ENCODE measurements at places on chromosomes 7 and 10. TPM values are rescaled to one million over a fixed set of nuclear protein-coding genes. Genes with fewer than 3 reads are reported as not detected.
A peak's percentile ranks its signal among the peaks of the same experiment; 100 is the strongest.

ANXA11 gene
- 68.2 TPM for total RNA-seq

GRCh38 chr7:30366606-30367005 lies 82.2 kb downstream of the ZNRF2 start:
- no peak overlapping the region for H3K27ac ChIP-seq
- no peak overlapping the region for H3K4me3 ChIP-seq
- no peaks in the 10 kb centered on the region for H3K4me1 ChIP-seq
- no peaks in the 10 kb centered on the region for H3K36me3 ChIP-seq

GRCh38 chr10:128210215-128211063 lies 84.2 kb upstream of the MKI67 start:
- no peak overlapping the region for H3K4me3 ChIP-seq
- no peaks in the 10 kb centered on the region for H3K27me3 ChIP-seq
- peak overlapping the region; percentile 46 for H3K27ac ChIP-seq
- peak; percentile 68 for DNase-seq
- H3K4me1 ChIP-seq: peaks cover 10% of the 10 kb centered on the region

DNA sequence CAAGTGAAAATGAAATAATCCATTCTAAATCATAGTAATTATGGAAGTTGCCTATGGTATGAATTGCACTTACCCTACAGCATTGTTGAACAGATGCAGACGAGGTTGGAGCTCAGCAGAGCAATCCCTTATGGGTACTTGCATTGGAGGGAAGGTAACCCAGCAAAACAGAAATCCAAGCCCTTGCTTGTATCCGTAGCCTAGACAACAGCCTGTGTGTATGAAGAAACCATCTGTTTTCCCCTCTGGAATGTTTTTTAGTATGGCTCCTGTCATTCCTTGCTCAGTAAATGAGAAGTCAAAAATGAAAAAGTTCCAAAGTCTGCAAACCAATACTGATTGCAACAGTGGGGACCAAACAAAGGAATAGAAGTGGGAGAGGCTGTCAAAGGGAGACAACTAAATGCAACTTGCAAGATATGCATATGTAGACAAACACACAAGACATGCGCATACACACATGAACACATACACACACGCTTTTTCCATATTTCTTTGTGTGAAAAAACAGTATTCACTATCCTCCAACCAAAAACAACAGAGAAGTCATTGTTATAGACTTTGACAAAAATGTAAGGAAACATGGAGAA lies 260.8 kb downstream of the DYNC1I1 start:
- H3K27me3 ChIP-seq: no peaks in the 10 kb centered on the region
- H3K4me1 ChIP-seq: peaks cover 6% of the 10 kb centered on the region
- DNase-seq: no peak
- no peaks in the 10 kb centered on the region for H3K36me3 ChIP-seq
- H3K27ac ChIP-seq: no peak overlapping the region

DNA sequence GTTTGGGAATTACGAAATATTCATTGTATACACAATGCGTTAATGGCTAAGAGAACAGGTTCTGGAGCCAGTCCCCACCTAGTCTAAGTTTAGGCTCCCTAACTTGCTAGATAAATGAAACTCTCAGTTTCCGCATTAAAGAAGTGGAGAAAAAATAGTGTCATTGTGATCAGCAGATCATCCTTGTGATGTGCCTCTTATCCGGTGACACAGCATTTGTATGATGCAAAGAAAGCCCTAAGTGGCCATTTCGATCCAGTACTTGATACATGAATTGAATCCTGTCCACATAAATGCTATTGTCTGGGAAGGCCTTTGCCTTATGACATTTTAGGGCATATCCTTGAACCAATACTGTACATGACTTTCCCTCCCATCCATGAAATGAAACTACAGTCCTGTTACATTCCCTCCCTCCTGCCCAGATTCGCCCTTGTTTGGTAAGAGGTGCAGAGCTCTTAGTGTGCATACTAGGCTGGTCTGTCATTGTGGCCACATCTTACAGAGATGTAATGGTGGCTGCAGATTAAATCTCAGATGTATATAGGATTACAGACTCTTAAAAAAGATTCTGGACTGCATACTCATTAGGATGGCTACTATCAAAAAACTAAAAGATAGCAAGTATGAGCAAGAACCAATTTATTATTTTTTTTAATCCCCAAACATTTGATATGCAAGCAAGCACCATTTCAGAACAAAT lies 80.9 kb downstream of the LRRC4 start:
- H3K27ac ChIP-seq: no peak overlapping the region
- H3K4me1 ChIP-seq: no peaks in the 10 kb centered on the region

INTS1 gene
- total RNA-seq: 66.3 TPM

DNA sequence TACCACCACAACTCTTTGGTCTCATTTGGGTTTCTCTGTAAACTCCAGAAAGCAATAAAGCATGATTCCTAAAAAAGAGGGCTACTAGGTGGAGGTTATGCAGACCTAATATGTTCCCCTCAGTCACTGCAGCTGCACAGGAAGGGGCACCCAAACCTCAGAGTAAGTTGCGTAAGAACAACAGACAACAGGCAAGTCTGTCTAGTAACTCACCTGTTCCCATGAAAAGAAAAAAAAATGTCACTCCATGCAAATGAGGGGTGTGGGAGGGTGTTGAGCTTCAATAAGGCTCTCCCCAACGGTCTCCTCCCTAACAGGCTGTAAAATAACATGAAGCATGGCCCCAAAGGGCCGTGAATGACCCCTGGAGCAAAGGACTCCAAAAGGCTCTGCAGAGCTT lies 461.4 kb downstream of the KCNMA1 start:
- no peak overlapping the region for H3K4me3 ChIP-seq
- no peaks in the 10 kb centered on the region for H3K36me3 ChIP-seq
- H3K4me1 ChIP-seq: no peaks in the 10 kb centered on the region
- H3K27me3 ChIP-seq: no peaks in the 10 kb centered on the region
- DNase-seq: no peak

DNA sequence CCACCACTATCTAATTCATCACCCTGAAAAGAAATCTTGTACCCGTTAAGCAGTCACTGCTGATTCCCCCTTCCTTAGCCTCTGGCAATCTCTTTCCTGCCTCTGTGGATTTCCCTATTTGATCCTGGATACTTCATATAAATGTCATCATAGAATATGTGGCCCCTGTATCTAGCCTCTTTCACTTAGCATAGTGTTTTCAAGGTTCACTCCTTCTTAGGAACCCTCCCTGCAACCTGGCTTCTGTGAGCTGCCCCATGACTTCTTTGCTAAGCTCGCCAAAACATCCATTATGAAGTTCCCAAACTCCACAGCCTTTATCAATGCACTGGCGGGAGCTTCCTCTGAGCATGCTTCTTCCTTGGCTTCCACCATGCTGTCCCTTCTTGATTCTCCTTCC lies 70.8 kb upstream of the PDZD8 start:
- DNase-seq: no peak
- no peak overlapping the region for H3K4me3 ChIP-seq
- H3K4me1 ChIP-seq: peaks cover 9% of the 10 kb centered on the region
- no peak overlapping the region for H3K27ac ChIP-seq
- H3K27me3 ChIP-seq: no peaks in the 10 kb centered on the region

- H3K4me3 ChIP-seq: no peak overlapping the region
- H3K36me3 ChIP-seq: no peaks in the 10 kb centered on the region
- no peaks in the 10 kb centered on the region for H3K27me3 ChIP-seq
- H3K27ac ChIP-seq: no peak overlapping the region
- H3K4me1 ChIP-seq: no peaks in the 10 kb centered on the region
- no peak for DNase-seq
Measured at GRCh38 chr10:104875561-104875960, 234.5 kb downstream of the SORCS3 start.

- no peak overlapping the region for H3K27ac ChIP-seq
- H3K4me1 ChIP-seq: no peaks in the 10 kb centered on the region
- no peaks in the 10 kb centered on the region for H3K27me3 ChIP-seq
- H3K4me3 ChIP-seq: no peak overlapping the region
- no peak for DNase-seq
- no peaks in the 10 kb centered on the region for H3K36me3 ChIP-seq
Measured at GRCh38 chr10:18268005-18268404, 127.8 kb downstream of the CACNB2 start.

NUTM2B gene
- 0.33 TPM for total RNA-seq

METTL27 gene
- total RNA-seq: 3.3 TPM

GRCh38 chr10:82221601-82222149 lies 346.7 kb downstream of the NRG3 start:
- no peaks in the 10 kb centered on the region for H3K27me3 ChIP-seq
- no peak overlapping the region for H3K4me3 ChIP-seq

- H3K27me3 ChIP-seq: no peaks in the 10 kb centered on the region
- H3K27ac ChIP-seq: no peak overlapping the region
- H3K4me1 ChIP-seq: no peaks in the 10 kb centered on the region
- H3K36me3 ChIP-seq: no peaks in the 10 kb centered on the region
- no peak overlapping the region for H3K4me3 ChIP-seq
Measured at GRCh38 chr7:53110425-53110824, 75.0 kb downstream of the POM121L12 start.

GRCh38 chr7:104208421-104208780 lies 588 bp upstream of the ORC5 start:
- peaks cover 23% of the 10 kb centered on the region for H3K4me1 ChIP-seq
- H3K27ac ChIP-seq: peak overlapping the region; percentile 52
- H3K27me3 ChIP-seq: no peaks in the 10 kb centered on the region
- H3K4me3 ChIP-seq: no peak overlapping the region
- peaks cover under 1% of the 10 kb centered on the region for H3K36me3 ChIP-seq
- DNase-seq: no peak

TSPAN33 gene
- total RNA-seq: 17.1 TPM

GTPBP4 gene
- total RNA-seq: 20.4 TPM

DNA sequence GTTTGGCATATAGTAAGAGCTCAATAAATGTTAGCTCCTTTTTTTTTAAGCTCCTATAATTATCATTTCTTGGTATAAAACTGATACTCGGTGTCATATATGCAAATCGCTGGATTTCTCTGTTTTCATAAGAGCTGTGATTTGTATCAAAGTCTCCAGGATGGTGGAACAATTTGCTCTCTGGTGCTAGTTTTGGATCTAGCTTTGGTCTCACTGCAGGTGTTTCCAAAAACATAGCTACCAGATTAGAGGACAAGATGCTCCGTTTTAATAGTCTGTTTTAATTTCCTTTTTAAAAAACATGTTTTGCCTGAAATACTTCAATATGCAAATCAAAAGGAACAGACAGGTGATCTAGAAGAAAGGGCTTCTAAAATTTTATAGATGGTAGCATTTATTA lies 25.3 kb downstream of the ADAM22 start:
- no peak overlapping the region for H3K4me3 ChIP-seq
- no peak for DNase-seq
- H3K4me1 ChIP-seq: no peaks in the 10 kb centered on the region

ITPRID1 gene
- not detected for total RNA-seq

DNA sequence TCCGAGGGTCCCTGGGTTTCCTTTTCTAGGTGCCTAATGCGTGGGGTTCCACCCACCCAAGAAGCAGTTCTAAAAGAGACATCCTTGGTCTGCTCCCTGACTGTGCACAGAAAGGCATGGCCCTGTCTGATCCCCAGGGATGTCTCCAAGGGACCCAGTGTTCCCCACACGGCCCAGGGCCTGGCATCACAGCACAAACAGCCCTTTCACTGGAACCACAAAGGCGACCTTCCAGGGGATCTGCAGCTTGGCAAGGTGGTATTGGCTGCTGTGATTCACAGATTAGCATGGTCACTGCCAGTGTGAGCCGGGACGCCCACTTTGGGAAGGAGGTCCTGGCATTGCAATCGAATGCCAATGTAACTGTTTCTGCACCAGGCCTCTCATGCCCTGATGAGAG lies 6.4 kb downstream of the KCNMA1 start:
- no peak overlapping the region for H3K27ac ChIP-seq
- H3K27me3 ChIP-seq: no peaks in the 10 kb centered on the region
- H3K4me3 ChIP-seq: no peak overlapping the region
- DNase-seq: no peak
- H3K4me1 ChIP-seq: peaks cover 2% of the 10 kb centered on the region

- H3K4me1 ChIP-seq: peaks cover 21% of the 10 kb centered on the region
- no peaks in the 10 kb centered on the region for H3K36me3 ChIP-seq
- no peaks in the 10 kb centered on the region for H3K27me3 ChIP-seq
- no peak for DNase-seq
- H3K4me3 ChIP-seq: no peak overlapping the region
- no peak overlapping the region for H3K27ac ChIP-seq
Measured at GRCh38 chr10:131177431-131178327, 133.8 kb downstream of the TCERG1L start.

NOS3 gene
- 7.6 TPM for total RNA-seq

DNA sequence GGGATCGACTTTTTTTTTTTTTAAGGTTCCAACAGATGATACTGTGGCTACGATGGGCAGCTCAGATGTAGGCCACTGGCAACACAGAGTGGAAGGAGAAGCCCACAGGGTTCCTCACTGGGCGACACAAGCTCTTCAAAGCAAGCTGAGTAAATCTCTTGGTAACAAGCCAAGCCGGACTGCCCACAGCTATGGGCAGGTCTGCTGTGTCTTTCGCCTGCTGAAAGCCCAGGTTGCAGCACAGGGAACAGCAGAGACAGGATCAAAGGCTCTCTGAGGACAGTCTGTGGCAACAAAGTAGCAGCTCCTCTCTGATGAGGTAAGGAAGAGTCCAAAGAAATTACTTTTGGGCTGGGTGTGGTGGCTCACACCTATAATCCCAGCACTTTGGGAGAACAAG lies 83.6 kb downstream of the KCNMA1 start:
- H3K4me1 ChIP-seq: no peaks in the 10 kb centered on the region
- H3K27me3 ChIP-seq: no peaks in the 10 kb centered on the region
- no peak for DNase-seq
- no peak overlapping the region for H3K27ac ChIP-seq

- H3K36me3 ChIP-seq: no peaks in the 10 kb centered on the region
- DNase-seq: no peak
- H3K27ac ChIP-seq: no peak overlapping the region
- no peaks in the 10 kb centered on the region for H3K4me1 ChIP-seq
- no peaks in the 10 kb centered on the region for H3K27me3 ChIP-seq
Measured at GRCh38 chr7:24381894-24382505, 98.0 kb downstream of the NPY start.

DNA sequence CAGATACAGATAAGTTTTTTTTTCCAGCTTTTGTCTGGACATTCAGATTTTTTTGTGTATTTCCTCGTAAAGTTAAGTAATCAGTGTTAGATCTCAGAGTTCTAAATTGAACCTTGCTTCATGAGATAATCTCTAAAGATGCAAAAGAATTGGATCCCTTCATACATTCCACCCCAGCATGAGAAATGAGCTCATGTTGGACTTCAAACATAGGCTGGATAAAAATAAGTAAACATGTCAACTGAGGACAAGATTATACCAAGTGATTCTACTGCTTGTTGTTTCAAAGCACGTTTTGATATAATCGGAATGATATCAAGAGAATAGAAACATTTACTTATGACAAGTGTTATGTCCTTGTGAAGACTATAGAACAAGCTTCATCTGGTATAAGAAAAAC lies 117.0 kb upstream of the DKK1 start:
- no peaks in the 10 kb centered on the region for H3K36me3 ChIP-seq
- DNase-seq: no peak
- no peak overlapping the region for H3K4me3 ChIP-seq
- no peaks in the 10 kb centered on the region for H3K4me1 ChIP-seq
- H3K27me3 ChIP-seq: no peaks in the 10 kb centered on the region
- H3K27ac ChIP-seq: no peak overlapping the region

TRA2A gene
- 35.6 TPM for total RNA-seq

C10orf67 gene
- total RNA-seq: not detected

NPSR1 gene
- total RNA-seq: not detected

Measured in body of pancreas (tissue), 4 donors.